ENCODE measurements at places on chromosomes 6 and 20.

- DNase-seq: no peak
These were observed 99.5 kb downstream of the ANKRD60 start for GRCh38 chr20:58128635-58129625.

GRCh38 chr6:31210741-31211532 lies 40.5 kb upstream of the POU5F1 start:
- DNase-seq: no peak

DNA sequence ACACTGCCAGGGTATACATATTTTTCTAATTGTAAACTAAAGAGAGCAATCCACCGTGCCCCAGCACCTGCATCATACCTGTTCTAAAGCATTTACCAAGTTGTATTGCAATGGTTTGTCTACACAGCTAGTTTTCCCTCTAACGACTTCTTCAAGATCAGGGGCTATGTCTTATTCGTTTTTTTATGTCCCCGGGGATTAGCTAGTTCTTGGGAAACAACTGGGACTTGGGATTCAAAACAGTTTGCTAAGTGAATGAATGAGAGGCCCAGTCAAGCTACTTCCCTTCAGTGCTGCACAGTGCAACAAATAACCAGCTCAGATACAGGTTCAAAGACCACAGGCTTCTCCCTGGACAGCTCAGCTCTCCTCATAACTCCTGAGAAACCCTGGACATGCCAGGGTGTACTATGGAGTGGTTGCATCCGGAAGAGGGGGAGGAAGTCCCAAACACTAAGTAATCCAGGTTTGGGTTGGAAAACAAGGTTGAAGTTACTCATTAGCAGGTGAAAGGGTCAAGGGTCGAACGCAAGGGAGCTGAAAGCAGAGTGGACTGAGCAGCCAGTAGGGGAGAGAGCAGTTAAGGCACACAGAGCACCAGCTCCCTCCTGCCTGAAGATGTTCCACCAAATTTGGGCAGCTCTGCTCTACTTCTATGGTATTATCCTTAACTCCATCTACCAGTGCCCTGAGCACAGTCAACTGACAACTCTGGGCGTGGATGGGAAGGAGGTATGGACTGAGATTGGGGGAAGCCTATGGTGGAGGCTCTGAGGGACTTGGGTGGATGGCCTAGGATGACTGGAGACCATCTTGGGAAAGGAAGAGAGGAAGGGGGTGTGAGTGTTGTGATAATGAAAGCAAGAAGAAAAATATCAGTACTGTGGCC lies at the start of gene APOM:
TSS of gene APOM (plus strand) at position 546 of the 889 bp plus-strand sequence. CDS start at position 619, 73 bp downstream.
- no peak for DNase-seq

DNA sequence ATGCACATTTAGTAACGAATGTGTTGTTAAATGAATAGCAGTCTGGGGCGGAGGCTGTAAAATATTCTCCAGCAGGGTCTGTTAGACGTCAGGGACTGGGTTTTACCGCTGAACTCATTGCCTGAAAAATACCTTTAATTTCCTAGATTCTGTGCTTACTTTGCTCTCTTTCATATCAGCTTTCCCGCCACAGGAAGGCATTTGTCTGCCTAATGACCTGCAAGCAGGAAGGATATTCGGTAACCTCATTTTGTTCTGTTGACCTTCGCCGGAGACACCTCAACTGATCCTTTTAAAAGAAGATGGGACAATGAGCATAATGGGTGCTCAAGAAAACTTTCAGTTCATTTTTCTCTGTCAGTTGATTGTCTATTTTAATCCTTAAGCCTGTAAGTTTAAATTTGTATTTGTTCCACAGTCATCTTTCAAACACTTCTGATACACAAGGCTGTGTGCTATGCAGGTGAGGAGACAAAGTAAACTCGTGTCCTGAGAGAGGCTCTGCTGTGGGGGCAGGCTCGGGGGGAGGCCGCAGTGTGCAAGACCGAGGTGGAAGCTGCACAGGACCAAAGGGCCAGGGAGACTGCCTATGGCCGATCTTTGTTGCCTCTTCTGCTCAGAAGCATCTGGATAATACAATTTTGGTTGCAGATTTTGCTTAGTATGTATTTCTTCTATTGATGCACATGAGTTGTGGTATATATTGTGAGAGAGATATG lies 27.4 kb upstream of the SIM1 start:
- no peak for DNase-seq

GRCh38 chr6:85465762-85466161 lies 15.9 kb downstream of the NT5E start:
- DNase-seq: no peak

- no peak for DNase-seq
These were observed 63.5 kb downstream of the THBS2 start for GRCh38 chr6:169190144-169190584.

DNA sequence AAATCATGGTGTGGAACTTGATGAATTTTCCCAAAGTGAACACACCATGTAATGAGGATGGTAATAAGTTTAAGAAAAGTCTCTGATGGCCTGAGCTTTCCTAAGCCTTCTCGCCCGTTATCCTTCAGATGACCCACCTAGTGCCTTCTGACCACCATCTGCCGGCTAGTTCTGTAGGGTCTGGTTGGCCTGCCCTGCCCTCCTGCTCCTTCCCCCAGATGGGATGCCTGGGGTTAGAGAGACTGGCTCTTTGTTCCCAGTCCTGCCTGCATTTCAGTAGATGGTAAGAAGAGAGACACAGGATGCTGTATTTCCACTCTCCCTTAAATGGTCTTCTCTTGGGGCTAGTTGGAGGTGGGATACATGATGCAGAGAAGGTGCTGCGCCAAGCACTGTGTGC lies 43.0 kb downstream of the TIAM2 start:
- no peak for DNase-seq

GRCh38 chr6:81511423-81511822 lies 241.1 kb downstream of the TENT5A start:
- DNase-seq: no peak
